ENCODE measurements at places on chromosomes 2 and 18.

- DNase-seq, result no peak
Observed at GRCh38 chr2:174711206-174711605, 53.1 kb downstream of the CHRNA1 start.

- DNase-seq, result no peak
Observed at GRCh38 chr2:1743396-1744150, 742 bp downstream of the PXDN start.

DNA sequence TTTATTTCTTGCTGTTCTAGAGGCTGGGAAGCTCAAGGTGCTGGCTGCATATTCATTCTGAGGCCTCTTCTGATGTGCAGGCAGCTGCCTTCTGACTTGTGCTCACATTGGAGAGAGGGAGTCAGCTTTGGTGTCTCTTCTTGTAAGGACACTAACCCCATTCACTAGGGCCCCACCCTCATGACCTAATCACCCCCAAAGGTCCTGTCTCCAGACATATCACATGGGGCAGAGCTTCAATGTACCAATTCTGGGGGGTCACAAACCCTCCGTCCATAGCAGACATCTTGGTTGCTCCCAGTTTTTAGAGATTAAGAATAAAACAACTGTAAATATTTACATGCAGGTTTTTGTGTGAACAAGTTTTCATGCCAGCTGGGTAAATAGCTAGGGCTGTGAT lies 109.1 kb downstream of the RTP5 start:
- DNase-seq, result no peak

DNA sequence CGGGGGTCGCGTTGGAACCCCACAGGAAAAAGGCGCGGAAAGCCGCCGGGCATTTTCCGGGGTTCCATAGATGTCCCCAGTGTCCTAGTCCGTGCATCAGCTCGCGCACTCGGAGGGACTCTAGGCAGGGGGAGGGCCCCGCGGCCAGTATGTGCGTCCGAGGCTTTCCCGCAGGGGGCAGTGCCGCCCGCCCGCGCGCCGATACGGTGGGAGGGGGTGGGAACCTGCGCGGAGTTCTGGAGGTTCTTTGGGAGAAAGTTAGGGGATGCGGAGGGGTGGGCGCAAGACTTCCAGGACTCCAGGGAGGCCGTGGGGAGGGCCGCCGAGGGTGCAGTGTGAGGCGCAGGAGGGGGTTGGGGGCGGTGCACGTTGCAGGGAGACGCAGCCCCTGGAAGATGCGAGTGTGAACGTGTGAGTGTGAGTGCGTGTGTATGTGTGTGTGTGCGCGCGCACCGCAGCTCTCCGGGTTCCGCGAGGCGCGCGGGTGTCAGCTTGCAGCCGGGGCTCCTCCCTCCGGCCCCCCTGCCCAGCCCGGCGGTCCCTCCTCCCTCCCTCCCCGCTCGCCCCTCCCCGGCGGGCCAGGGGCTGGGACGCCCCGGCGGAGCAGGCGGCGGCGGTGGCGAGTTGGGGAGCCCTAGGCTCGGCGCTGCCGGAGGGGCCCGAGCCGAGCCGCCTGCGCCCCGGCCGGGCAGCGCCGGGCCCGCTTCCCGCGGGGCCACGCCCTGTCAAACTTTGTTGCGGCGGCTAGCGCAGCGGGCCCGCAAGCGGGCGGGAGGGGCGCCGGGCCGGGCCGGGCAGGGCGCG lies at the start of gene TCF7L1:
Gene TCF7L1, plus strand, starts transcription at position 559 of the 804 bp plus-strand sequence. CDS start 293 bp downstream, outside the sequence.
- no peak for DNase-seq

DNA sequence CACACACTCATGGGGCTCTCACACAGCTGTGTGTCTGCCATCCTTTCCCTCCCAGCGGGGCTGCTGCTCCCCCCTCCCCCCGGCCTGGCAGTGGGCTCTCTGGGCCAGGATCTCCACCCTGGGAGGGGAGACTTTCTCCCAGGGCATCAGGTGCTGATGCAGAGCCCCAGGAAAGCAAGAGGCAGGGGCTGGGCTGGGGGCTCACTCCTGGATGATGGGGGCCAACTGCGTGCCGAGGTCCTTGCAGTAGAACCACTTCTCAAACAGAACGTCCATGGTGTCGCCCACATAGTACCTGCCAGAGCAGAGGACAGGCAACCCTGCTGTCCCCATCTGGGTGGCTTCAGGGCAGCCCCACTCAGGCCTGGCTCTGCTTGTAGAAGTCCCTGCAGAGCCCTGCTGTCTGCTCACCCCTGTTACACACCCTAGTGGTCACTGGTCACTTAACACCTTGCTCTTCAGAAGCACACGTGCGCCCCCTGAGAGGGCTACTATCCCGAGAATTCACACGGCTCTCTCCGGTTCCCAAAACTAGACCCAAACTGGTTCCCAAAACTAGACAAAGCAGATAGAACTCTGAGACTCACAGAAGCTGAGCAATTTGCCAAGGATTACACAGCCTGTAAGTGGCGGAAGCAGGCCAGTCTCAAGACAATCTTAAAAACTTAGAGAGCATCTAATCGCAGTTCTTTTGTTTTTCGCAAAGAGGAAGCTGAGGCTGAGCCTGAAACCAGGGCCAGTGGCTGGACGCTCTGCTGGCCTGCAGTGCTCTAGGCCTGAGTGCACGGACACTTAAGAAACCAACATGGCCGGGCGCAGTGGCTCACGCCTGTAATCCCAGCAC lies 6.6 kb upstream of the OXER1 start:
- DNase-seq, result peak; percentile 66

DNA sequence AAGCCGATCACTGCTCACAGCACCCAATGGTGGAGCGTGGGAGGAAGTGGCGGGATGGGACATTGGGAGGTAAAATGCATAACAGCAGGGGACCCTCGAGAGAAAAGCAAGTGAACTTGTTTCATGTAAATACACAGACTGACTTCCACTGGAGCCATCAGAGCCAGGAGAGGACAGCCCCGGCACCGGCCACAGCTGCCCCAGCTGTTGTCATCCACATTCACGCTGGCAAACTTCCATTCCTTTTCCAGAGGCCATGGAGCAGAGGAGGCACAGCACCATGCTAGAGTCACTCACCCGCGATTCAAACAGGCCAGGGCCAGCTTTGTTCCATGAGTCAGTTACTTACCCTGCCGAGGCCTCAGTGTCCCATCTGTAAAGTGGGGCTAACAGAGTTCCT lies 610.9 kb upstream of the SALL3 start:
- DNase-seq, result no peak

GRCh38 chr2:119748135-119748534 lies 11.6 kb upstream of the PTPN4 start:
- no peak for DNase-seq

DNA sequence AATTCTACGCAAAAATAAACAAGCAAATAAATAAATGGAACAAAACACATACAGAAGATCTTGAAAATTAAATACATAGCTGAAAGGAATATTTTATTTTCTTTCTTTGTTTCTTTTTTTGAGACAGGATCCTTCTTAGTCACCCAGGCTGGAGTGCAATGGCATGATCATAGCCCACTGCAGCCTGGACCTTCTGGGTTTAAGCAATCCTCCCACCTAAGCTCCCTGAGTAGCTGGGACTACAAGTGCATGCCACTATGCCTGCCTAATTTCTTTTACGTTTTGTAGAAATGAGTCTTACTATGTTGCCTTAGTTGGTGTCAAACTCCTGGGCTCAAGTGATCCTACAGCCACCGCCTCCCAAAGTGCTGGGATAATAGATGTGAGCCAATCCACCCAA lies 44.6 kb upstream of the ACTR3 start:
- DNase-seq, result no peak

DNA sequence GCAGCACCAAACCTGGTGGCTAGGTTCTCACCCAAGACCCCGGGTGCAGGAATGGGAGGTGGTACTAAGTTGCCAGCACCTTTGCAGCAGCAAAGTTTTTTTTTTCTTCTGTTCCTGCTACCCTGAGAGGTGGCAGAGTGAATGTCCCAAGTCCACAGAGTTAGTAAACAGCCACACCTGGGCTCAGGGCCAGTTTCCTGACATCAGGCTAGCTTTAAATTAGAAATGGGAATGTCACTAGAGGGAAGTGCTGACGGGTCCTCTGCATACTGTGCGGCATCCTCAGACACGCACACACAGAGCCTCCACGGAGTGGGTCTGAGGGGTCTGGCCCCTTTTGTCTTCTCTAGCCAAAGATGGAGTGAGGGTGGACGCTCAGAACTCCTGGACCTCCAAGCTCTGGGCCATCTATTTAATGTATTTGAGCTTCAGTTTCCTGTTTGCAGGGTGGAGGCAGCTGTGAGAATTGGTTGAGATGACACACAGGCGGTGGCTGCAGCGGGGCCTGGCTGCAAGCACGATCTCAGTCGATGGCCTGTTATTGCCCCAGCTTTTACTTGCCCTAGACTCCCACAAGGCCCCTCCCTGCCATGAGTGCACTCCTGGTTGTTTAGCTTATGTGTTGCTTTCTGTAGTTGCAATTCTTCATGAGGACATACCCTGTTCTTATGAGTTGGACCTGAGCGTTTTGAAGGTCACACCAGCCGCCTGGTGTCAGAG lies 751.4 kb upstream of the HS6ST1 start:
- DNase-seq, result peak; percentile 46

DNA sequence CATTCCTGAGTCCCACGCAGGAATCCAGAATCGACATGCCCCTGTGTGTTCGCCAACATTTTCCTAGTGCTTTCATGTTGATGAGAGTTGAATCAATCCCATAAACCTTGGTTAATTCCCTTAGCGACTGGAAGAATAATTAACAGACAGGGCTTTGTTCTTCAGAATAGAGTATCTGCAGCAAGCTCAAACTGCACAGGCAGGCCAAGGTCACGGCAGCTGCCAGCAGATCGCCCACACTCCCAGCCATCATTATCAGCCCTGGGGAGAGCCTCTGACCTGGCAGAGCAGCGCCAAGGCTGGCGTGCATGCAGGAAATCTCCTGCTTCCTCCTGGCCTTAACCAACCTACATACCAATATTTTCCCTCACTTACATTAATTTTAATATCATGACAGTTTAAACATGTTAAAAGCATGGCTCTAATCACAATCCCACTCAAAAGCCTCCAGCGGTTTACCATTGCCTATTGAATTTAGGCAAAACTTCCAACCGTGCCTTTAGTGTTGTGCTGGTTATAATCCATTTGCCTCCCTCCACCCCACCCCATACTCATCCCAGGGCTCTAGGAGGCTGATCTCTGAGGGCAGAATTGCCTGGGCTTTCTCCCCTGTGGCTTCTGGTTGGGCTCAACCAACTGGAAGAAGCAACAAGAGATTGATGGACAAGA lies 46.8 kb upstream of the NCK2 start:
- DNase-seq, result no peak

DNA sequence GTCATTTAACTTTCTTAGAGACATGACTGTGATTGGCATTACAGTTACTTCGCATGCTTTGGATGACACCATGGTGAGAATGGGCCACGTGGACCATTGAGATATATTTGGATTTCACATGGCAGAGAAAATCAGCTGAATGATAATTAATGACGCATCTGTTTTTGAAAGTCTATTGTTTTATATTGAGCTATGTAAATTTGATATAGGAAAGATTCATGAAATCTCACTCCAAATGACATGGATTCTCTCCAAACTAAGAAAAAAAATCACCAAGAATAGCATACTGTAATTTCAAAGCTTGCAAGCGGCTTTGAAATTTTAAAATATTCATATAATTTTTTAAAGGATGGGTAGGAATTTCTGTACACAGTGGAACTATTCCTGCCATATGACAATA lies 163.7 kb downstream of the SH3BP4 start:
- no peak for DNase-seq

- DNase-seq, result no peak
Observed at GRCh38 chr2:156896294-156896693, 361.2 kb upstream of the GALNT5 start.

- no peak for DNase-seq
Observed at GRCh38 chr2:65536596-65536995, 104.2 kb upstream of the SPRED2 start.
